Mucosa of descending colon (tissue), 3 donors: ENCODE measurements at places on chromosomes 3 and 15. TPM values are rescaled to one million over a fixed set of nuclear protein-coding genes. Genes with fewer than 3 reads are reported as not detected.

HOMER2 gene
- total RNA-seq, result 1.9 TPM

GRCh38 chr3:113629584-113630421, 66.6 kb downstream of the USF3 start:
- DNase-seq, result no peak

DNA sequence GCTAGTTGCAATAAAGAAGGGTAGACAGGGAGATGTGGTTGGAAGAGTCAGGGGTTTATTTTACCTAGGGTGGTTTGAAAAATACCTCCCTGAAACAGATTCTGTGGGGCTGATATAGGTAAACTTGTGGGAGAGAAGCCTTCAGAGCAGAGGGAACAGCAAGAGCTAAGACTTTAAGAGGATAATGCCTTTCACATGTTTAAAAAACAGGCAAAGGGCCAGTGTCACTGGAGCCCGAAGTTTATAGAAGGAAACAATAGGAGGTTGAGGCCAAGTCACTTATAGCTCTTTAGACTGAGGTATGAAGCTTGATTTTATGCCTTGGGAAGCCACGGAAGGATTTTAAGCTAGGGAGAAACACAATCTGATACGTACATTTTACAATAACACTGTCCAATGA, 448.7 kb downstream of the TAFA4 start:
- no peak for DNase-seq

DNA sequence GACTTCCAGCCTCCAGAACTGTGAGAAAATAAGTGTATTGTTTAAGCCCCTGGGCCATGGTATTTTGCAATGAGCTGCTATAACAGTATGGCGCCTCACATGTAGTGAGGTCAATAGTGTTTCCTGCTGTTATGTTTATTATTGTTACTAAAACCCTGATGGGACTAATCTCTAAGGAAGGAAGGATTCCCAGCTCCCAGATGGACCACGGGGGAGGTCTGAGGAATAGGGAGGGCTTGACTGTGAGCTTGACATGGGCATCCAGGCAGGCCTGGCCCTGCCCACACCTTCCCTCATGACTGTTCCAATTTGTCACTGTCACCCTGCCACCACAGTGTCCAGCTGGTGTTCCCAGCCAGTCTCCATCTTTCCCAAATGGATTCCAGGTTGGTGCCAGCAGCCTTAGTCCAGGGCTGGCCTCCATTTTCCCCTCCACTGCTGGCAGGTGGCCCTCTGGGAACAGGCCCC, 14.5 kb upstream of the SLC41A3 start:
- no peak for DNase-seq

USP3 gene
- 101 TPM for total RNA-seq

RGMA gene
- 10.6 TPM for total RNA-seq

DPPA2 gene
- not detected for total RNA-seq

GRCh38 chr3:54538346-54538745, 389.5 kb downstream of the LRTM1 start:
- DNase-seq, result no peak

- no peak for DNase-seq
These were observed 20.3 kb upstream of the DGKG start for GRCh38 chr3:186382217-186382885.

RTP1 gene
- not detected for total RNA-seq

GRCh38 chr3:4021162-4021561, 221.9 kb downstream of the LRRN1 start:
- DNase-seq, result no peak

NR2E3 gene
- 0.60 TPM for total RNA-seq

GRCh38 chr3:42228796-42229195, 37.2 kb downstream of the CCK start:
- no peak for DNase-seq

GRCh38 chr3:8608791-8609467, 35.7 kb downstream of the SSUH2 start:
- DNase-seq, result no peak

DNA sequence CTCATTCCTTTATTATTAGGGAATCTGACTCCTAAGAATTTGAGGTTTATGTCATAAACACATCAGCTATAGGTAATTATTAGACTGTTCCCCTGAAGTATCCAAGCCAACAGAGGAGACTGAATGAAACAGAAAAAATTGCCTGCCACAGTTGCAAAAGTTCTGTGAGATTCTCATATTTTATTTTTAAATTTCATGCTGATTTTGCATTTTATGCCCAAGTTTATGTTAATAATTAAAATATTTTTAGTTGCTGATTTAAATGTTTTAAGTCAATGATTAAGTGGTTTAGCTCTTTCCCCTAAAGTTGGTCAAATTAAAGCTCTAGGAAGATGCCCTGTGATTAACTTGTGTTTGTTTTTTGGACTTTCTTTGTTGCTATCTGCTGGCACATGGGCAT, 10.2 kb downstream of the SENP8 start:
- DNase-seq, result no peak

VIPR1 gene
- total RNA-seq, result 148 TPM

- no peak for DNase-seq
These were observed 134.2 kb downstream of the LIPC start for GRCh38 chr15:58566029-58566428.

DNA sequence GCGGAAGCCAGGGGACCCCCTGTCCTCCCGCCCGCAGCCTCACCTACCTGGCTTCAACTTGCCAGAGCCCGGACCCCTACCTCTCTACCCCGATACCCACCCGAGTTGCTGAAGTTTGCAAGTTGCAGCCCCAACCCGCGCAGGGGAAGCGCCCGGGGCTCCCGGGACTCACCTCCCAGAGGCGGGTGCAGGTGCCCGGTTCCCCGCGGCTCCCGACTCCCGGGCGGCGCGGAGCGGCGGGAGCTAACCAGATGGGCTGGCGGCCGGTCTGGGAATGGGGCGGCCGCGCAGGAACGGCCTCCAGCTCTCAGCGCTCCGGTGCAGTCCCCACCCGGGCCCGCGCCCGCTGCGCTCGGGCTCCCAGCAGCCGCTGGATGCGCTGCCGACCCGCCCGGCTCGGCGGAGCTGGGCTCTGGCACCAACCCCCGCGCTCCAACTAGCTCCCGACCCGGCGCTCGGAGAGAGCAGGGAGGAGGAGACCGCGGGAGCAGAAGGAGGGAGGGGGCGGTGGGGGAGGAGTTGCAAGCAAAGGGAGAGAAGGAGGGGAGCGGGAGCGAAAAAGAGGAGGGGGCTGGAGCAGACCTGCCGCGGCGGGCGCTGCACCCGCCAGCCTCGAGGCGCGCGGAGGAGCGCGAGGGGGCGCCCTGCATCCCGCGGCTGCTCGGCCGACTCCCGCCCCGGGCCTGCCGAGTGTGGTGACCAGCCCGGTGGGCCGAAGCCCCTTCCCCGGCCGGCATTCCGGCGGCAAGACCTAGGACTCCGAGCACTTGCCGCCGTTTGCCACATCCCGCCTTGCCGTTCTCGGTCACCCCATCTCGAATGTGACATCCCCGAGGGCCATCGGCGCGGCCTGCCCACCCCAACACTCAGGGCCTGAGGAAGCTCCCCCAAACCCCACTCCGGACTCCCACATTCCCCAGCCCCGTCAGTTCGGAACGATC, at the start of gene SEMA5B:
SEMA5B (minus strand) TSS at position 472 of the 941 bp plus-strand sequence. CDS start 66,500 bp downstream, outside the sequence.
- DNase-seq, result peak; percentile 49

DNA sequence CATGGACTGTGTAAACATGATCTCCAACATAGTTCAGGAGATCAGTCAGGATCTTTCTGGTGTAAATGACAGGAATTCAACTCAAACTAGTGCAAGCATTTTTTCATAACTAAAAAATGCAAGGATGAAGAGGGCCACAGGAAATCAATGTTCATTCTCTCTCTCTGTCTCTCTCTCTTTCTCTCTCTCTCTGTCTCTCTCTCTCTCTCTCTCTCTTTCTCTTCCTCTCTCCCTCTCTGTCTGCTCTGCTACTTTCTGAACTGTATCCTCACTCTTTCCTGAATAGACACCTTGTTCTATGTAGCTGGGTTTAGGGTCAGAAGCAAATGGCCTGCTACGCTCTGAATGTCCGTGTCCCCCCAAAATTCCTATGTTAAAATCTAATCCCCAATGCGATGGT, 240.9 kb upstream of the UBE2E2 start:
- no peak for DNase-seq

ZNF860 gene
- 0.70 TPM for total RNA-seq
